Heart left ventricle (tissue), 16 donors: ENCODE measurements at places on chromosomes 5 and 9.

DNA sequence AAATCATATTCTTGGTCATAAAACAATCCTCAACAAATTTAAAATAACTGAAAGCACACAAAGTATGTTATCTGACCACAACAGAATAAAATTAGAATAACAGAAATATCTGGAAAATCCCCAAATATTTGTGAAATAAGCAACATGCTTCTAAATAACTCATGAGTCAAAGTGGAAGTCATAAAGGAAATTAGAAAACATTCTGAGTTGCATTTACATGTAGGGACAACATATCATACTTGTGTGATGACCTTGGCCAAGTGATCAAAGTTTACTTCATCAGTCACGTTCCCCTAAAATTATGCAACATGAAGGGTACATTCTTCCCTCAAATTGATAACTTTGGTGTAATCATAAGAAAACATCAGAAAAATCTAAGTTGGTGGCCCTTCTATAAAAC lies 64.7 kb downstream of the CSF2 start:
- no peak for DNase-seq
- H3K27me3 ChIP-seq = no peaks in the 10 kb centered on the region
- H3K27ac ChIP-seq = no peak overlapping the region
- no peak overlapping the region for H3K4me3 ChIP-seq
- H3K36me3 ChIP-seq = no peaks in the 10 kb centered on the region

DNA sequence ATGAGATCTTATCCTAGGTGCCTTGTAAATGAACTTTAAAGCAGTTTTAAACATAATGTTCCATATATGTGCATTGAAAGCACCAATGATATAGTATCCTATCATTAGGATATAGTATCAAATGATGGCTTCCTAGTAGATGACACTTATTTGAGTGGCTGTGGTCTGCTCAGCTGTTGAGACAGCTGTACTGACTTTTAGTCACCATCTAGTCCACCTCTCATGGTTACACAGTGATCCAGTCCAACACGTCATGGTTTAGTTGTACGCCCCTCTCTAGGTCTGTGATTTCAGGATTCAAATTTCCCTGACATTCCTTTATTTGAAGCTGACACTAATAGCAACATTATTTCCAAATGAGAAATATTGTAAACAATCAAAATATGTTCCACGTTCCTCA lies 127.3 kb upstream of the TUT7 start:
- no peaks in the 10 kb centered on the region for H3K4me1 ChIP-seq
- H3K27ac ChIP-seq = no peak overlapping the region

- H3K4me1 ChIP-seq = no peaks in the 10 kb centered on the region
- no peak overlapping the region for H3K4me3 ChIP-seq
- H3K27ac ChIP-seq = no peak overlapping the region
- no peak for DNase-seq
- H3K36me3 ChIP-seq = no peaks in the 10 kb centered on the region
These were observed 86.9 kb downstream of the UGCG start for GRCh38 chr9:111983484-111983908.

DNA sequence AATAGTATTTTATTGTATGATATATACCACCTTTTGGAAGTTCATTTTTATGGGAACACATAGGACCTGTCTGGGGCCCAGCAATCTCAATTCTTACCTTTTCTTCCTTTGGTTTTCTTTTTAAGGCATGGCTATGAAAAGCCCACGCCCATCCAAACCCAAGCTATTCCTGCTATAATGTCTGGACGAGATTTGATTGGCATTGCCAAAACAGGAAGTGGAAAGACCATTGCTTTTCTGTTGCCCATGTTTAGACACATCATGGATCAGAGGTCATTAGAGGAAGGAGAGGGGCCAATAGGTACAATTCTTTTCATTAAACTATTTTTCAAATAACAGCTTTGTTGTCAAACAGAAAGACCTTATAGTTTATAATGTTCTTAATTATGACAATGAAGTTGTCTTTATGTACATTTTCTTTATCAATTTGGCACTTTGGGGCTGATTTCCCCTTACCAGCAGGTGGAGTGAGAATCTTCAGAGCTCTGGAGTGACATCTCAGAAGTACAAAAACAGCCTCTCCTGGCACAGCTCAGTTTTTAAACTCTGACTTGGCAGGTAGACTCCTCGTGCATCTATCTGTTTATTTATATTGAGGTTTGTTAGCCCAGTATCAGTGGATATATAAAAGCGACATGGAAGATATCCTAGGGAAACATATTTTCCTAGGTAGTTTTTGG lies 25.8 kb downstream of the DDX46 start:
- no peaks in the 10 kb centered on the region for H3K27me3 ChIP-seq
- H3K4me3 ChIP-seq = no peak overlapping the region
- no peaks in the 10 kb centered on the region for H3K4me1 ChIP-seq
- DNase-seq = no peak
- no peaks in the 10 kb centered on the region for H3K36me3 ChIP-seq
- H3K27ac ChIP-seq = no peak overlapping the region

- no peak for DNase-seq
- H3K4me1 ChIP-seq = no peaks in the 10 kb centered on the region
- H3K27ac ChIP-seq = no peak overlapping the region
- H3K27me3 ChIP-seq = no peaks in the 10 kb centered on the region
- H3K4me3 ChIP-seq = no peak overlapping the region
These were observed 98.2 kb upstream of the GRHPR start for GRCh38 chr9:37324261-37324683.

DNA sequence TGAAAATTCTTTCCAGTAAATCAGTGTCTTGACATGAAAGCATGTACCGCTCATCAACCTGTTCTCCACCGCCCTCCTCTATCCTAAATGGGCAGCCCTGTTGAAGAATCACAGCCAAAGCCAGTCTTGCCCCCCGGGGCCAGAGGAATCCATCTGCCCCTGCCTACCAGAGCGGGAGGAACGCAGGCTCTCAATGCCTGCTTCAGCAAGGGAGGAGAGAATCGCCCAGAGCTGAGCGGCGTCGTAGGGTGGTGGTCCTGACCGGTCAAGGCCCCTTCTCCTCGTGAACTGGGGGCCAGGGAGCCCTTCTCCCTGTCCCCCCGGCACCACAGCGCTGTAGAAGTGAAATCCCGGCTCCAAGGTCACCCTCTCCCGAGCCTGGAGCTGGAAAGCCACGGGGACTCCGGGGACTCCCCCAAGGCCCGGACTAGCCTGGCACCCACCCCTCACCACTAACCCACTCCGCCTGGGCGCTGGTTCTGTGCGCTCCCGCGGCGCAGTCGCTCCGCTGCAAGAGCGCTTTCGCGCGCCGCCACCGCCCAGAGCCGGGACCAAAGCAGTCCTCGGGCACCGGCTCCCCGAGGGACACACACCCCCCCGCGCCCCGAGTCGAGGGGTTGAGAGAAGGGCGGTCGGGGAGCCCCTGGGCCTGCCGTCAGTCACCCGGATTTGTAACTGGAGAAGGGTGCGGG lies 718 bp upstream of the TMEM215 start:
- no peak overlapping the region for H3K27ac ChIP-seq
- H3K36me3 ChIP-seq = no peaks in the 10 kb centered on the region
- no peak for DNase-seq
- H3K27me3 ChIP-seq = peaks cover 28% of the 10 kb centered on the region
- H3K4me1 ChIP-seq = peaks cover 6% of the 10 kb centered on the region

DNA sequence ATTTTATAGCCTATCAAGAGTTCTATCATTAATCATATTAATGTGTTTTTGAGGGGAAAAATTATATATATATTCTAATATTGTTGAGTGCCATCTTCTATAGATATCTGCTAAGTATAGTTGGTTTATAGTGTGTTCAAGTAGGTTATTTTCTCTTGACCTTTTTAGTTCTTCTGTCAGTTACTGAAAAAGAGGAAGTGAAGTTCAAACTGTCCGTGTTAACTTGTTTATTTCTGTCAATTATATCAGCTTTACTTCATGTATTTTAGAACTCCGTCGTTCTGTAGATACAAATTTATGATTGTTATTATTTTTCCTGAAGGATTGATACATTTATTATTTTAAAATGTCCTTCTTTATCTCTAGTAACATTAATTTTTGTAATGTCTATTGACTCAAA lies 1209.1 kb downstream of the CDH12 start:
- DNase-seq = no peak
- H3K4me3 ChIP-seq = no peak overlapping the region
- H3K27me3 ChIP-seq = no peaks in the 10 kb centered on the region
- H3K27ac ChIP-seq = no peak overlapping the region
- no peaks in the 10 kb centered on the region for H3K4me1 ChIP-seq

DNA sequence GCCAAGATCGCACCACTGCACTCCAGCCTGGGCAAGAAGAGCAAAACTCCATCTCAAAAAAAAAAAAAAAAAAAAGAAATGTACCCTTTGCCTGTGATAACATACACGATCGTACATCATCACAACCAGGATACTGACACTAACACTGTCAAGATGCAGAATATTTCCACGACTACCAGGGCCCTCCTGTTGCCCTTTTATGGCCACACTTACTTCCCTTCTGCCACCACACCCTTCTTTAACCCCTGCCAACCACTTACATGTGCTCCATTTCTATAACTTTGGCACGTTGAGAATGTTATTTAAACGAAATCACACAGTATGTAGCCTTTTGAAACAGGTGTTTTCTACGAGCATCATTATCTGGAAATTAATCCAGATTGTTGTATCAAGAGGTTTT lies 69.0 kb upstream of the OTULINL start:
- H3K27ac ChIP-seq = no peak overlapping the region
- peaks cover 29% of the 10 kb centered on the region for H3K36me3 ChIP-seq
- H3K4me3 ChIP-seq = no peak overlapping the region
- DNase-seq = no peak

DNA sequence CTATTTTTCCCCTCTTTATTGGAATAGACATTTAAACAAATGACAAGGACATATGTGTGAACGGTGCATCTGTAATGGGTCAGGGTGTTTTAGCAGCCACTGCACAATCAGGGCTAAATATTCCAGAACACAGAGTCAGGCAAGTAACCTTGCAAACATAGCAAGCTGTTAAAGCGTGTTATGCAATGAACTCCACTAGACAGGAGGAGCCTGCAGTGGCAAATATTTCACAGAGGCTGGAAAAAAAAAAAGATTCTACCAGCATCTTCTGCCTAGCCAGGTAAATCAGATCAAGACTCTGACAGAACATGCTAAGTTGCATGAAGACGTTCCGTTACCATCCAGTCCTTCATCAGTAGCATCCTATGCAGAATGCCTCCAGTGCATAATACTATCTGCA lies 171.8 kb downstream of the SEMA5A start:
- no peaks in the 10 kb centered on the region for H3K27me3 ChIP-seq
- no peak overlapping the region for H3K4me3 ChIP-seq
- H3K4me1 ChIP-seq = no peaks in the 10 kb centered on the region
- DNase-seq = no peak

GRCh38 chr5:179798771-179799643 lies 5.2 kb downstream of the LTC4S start:
- H3K36me3 ChIP-seq = peaks cover 8% of the 10 kb centered on the region
- no peaks in the 10 kb centered on the region for H3K27me3 ChIP-seq
- peaks cover 5% of the 10 kb centered on the region for H3K4me1 ChIP-seq
- no peak overlapping the region for H3K4me3 ChIP-seq
- H3K27ac ChIP-seq = no peak overlapping the region
- peak; percentile 22 for DNase-seq

DNA sequence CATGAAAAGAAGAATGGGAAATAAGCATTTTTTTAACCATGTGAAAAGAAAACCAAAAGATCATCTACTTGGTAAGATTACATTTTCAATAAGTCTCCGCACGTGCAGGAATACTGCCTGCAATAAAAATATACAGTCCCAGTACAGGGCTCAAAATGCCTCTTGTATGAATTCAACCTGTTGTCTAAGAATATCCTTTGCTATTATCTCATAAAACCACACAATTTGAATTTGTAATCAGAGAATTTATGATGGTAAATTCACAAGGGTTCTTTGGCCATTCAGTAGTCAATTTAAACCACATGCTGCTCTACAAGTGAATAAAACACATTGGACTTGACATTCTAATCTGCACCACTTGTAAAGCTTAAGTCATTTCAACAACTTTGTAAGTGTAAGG lies 46.6 kb downstream of the ST8SIA4 start:
- no peak for DNase-seq
- no peak overlapping the region for H3K27ac ChIP-seq
- H3K27me3 ChIP-seq = no peaks in the 10 kb centered on the region
- H3K36me3 ChIP-seq = no peaks in the 10 kb centered on the region

GRCh38 chr9:13146840-13147239 lies 132.7 kb downstream of the MPDZ start:
- no peaks in the 10 kb centered on the region for H3K27me3 ChIP-seq
- H3K4me1 ChIP-seq = no peaks in the 10 kb centered on the region
- no peak overlapping the region for H3K27ac ChIP-seq
- H3K36me3 ChIP-seq = no peaks in the 10 kb centered on the region

DNA sequence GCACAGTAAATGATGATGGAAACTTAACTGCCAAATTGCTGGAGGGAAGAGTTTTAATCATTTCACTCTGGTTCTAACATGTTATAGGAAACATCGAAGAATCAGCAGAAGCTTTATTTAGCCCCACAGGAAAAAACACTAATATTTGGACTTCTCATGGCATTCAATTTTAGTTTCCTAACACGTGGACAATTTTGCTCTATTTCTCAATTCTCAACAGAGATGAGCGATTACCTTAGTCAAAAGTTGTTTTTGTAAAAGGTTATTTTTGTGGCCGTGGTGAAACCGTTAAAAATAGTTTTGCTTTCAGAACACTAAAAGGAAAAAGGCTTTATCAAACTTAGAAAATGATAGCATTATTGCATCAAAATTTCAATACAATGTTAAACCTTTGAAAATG lies 235.2 kb downstream of the PLK2 start:
- no peak for DNase-seq
- H3K27ac ChIP-seq = peak overlapping the region; percentile 5
- H3K4me1 ChIP-seq = peaks cover 23% of the 10 kb centered on the region
- no peaks in the 10 kb centered on the region for H3K27me3 ChIP-seq

- DNase-seq = no peak
- no peaks in the 10 kb centered on the region for H3K4me1 ChIP-seq
- no peak overlapping the region for H3K27ac ChIP-seq
- no peak overlapping the region for H3K4me3 ChIP-seq
- H3K27me3 ChIP-seq = no peaks in the 10 kb centered on the region
These were observed 86.3 kb upstream of the TAF11L2 start for GRCh38 chr5:17411436-17412402.
